ENCODE measurements at places on chromosomes 13 and 19. TPM values are rescaled to one million over a fixed set of nuclear protein-coding genes. Genes with fewer than 3 reads are reported as not detected.

The PRR12 gene
- total RNA-seq = 19.0 TPM

DNA sequence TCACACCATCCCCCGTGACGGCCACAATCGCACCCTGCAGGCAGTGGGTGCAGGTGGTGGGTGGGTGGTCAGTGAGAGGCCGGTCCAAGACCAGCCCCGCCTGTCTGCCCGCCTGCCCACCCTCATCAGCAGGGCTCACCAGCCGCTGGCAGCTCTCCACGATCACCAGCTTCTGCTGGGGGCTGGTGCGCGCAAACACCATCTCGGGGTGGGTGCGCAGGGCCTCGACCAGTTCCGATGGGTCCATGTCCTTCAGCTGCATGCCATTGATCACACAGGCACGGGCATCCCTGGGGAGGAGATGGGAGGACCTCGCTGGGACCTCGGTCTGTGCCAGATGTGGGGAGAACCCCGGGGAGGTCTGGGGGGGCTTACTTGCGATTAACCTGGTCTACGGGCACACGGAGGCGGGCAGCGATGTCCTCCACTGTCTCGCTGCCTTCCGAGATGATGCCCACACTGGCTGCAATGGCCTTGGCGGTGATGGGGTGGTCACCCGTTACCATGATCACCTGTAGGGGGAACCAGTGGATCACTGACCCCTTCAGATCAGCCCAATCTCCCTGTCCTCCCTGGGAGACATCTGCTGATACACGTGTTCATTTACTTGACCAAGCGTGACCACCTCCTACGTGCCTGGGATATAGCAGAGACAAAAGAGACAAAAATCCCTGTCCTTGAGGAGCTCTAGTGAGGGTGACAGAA lies 8.0 kb downstream of the ATP4A start:
- peak; percentile 41 for DNase-seq

- no peak for DNase-seq
Measured at GRCh38 chr19:30212574-30212973, 159.6 kb upstream of the ZNF536 start.

DNA sequence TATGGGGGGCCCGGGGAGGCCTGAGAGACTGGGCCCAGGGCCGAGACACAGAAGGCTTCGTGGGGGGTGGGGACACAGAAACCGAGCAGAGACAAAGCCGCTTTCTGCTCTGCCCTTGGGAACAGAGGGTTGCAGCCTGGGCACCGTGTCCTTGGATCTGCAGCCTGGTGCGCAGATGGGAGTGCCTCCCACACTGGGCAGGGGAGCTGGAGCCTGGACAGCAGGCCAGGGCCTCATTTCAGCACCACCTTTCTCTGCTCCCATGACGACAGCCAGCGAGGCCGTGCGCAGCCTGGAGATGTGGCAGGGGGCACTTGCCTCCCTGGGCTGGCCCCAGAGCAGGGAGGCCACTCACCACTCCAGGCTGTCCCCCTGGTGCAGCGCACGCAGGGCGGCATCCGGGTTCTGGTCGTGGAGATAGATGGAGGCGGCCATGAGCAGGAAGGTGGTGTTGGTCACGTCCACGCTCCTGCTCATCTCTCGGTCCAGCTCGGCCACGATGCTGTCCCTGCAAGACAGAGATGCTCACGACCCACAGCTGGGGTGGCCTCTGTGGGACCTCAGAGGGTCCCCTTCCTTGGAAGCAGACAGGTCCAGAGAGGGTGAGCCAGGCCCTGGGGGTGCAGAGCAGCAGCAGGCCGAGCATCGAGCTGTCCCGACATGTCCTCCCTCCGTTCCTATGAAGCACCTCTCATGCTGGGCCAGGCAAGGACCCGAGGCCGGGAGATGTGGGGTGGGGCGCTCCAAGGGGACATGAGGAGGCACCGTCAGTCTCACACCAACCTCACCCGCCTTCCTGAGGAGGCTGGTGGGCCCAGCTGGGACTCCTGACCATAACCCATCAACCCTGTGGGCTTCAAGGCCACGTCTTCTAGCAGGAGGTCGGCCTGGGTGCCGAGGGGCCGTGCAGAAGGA lies 10.9 kb upstream of the CERS1 start:
- no peak for DNase-seq

DNA sequence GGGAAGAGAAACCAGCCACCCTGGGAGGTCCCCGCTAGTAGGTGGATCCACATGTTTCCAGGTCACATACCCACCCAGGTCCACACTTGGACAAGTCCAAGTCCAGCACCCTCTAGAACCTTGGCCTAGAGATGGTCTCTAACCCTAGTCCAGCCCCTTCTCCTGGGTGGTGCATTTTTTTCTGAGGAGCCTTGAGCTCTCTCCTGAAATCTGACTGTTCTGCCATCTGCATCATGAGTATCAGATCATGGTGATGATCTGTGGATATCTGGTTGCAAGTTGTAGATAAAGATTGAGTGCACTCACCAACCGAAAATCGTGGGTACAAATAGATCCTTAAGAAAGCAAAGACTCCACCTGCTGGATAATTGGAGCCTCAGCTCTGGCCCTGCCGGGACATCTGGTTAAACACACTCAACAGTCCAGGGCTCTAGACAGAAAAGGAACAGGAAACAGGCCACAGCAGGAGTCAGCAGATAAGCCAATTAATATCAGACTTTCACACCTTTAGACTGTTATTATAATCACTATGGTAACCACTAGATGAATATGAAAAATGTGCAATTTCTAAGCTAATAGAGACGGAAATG lies 41.1 kb downstream of the GPR12 start:
- DNase-seq = peak; percentile 15

The ZNF787 gene
- 68.6 TPM for total RNA-seq

DNA sequence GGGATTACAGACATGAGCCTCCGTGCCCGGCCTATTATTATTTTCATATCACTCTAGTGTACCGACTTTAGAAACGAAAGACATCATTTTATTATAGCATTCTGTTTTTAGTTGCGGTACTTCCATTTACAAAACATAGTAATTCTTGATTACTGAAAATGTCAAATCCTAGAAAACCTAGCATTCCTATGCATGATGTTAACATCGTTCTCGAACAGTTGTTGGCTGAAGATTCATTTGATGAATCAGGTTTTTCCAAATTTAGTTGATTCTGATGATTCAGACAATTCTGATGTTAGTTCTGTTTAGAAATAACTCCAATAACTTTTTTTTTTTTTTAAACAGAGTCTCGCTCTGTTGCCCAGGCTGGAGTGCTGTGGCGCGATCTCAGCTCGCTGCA lies 11.5 kb upstream of the MTRF1 start:
- DNase-seq = no peak

DNA sequence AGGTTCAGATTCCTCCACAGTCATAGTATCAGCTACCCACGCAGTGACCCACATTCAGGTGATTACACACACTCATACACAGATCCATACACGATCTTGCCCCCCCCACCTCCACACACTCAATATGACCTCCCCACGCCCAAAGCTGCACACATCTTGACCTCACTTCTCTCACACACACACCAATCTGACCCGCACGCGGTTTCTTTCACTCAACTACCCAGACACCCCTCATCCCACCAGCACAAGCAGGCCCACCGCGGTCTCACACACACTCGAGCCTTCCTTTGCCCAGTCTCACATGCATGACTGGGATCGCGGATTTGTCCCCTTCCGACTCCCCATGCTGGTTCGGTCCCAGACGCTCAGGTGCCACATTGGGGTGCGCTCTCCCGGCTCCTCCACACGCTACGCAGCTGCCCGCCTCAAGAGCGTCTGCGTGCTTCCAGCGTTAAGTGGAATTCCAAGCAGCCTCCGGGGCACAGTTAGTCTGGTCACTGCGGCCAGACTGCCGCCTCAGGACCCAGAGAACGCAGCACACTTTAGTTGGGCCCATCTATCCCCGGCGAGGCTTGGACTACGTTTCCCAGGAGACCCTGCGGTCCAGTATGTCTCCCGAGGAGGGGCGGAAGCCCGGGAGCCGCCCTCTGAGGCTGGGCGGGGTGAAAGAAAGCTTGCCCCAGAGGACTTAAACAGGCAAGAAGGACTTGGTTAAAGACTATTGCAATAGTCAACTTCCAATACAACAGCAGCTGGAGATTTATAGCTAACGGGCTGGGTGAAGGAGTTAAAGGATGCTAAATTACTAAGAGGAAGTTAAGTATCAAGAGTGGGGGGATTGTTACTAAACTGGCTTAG lies 746 bp upstream of the ZNF345 start:
- peak; percentile 84 for DNase-seq

The PLEKHG2 gene
- 19.6 TPM for total RNA-seq

DNA sequence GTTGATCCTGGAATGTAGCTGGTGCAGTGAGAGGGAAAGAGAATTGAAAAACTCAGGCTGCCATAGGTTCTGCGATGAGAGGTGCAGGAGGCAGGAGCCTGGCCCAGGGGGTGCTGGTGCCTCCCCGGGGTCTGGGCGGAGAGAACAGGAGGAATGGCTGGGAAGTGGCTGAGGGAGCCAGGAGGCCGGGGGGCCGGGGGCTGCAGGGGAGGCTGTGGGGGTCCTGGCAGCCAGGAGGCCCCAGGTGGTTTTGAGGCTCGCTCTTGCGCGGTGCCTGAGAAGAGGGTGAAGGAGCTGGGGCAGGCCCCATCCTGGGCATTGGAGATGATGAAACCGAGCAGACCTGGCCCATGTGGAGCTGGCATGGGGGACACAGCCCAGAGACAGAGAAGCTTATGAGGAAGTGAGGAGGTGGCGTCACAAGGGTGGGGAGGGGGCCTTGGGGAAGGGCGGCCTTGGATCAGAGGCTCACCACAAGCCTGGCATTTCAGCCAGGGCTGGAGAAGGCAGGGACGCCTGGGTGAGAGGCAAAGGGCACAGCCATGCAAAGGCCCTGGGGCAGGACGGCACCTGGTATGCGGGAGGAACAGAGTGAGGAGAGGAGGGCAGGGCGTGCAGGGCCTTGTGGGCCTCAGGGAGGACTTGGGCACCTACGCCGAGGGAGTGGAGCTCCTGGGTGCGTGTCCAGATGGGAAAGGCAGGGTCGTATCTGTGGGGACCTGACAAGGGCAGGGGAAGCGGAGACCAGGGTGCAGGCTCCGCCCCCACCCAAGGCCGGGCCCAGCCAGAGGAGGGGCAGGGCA lies 1.3 kb upstream of the TEKTIP1 start:
- DNase-seq = no peak

- no peak for DNase-seq
Measured at GRCh38 chr19:23095418-23095817, 21.4 kb upstream of the ZNF730 start.

DNA sequence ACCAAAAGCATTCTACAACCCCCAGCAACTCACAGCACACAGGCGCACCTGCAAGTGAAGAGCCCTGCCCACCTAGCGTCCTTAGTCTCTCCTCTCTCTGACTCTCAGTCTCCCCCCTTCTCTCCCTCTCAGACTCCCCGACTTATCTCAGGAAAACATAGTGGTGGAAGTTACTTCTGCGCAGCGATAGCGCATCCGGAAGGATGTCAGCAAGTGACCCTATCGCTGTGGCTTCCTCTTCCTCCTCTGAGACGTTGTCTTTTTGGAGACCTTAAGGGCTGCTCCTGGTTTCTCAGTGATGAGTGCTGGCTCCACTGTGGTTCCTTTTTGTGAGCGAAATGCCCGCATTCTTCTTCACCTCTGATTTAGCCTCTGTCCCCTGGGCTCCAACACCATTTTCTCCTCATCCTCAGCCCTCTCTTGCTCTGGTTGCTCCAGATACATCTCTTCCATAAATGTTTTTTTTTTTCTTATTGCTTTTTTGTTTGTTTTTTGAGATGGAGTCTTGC lies 1.4 kb upstream of the YIF1B start:
- no peak for DNase-seq

DNA sequence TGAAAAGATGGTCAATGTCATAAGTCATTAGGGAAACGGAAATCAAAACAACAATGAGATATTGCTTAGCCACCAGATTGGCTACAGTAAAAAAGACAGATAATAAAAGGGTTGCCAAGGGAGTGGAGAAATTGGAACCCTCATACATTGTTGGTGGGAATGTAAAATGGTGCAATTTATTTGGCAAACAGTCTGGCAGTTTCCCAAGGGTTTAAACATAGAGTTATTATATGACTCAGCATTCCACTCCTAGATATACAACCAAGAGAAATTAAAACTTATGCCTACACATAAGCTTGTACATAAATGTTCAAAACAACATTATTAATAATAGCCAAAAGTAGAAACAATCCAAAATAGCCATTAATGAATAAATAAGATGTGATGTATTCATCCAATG lies 9.9 kb upstream of the ZNF227 start:
- peak; percentile 71 for DNase-seq

The PVR gene
- total RNA-seq = 141 TPM

The ANGPTL8 gene
- total RNA-seq = not detected

GRCh38 chr13:70795484-70795883 lies 687.2 kb upstream of the KLHL1 start:
- no peak for DNase-seq

The AMER2 gene
- not detected for total RNA-seq

GRCh38 chr19:45960595-45961235 lies 12.9 kb downstream of the NOVA2 start:
- DNase-seq = peak; percentile 23

DNA sequence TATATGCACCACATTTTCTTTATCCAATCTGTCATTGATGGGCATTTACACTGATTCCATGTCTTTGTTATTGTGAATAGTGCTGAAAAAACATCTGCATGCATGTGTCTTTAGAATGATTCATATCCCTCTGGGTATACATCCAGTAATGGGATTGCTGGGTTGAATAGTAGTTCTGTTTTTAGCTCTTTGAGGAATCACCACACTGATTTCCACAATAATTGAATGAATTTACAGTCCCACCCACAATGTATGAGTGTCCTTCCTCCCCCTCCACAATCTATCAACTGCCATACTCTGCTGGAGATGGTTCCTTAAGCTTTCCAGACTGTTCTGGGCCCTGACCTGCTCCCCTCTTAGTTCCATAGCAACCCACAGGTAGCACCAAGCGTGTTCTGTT lies 667.0 kb downstream of the LIG4 start:
- no peak for DNase-seq

- DNase-seq = no peak
Measured at GRCh38 chr19:35049456-35049855, 7.9 kb downstream of the HPN start.

The RNF113B gene
- total RNA-seq = not detected

The PBX4 gene
- total RNA-seq = not detected

The VSIG10L gene
- 0.74 TPM for total RNA-seq

DNA sequence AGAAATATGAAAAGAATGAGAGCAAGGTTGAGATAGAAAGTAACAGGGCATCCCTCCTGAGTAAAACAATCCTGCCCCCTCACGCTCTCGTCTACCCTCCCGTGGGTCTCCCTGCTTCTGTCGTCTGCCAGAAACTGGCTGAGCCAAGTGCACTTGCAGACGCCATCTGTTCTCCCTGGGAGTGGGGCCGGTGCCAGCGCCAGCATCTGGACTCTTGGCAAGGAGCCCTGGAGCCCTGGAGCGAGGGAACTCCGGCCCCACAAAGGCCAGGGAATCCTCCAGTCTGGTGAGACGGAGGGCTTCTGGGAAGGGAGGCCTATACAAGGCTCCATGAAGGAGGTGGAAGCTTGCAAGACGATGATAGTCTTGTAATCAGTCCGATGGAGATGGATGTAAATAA lies 2.3 kb upstream of the TMEM91 start:
- DNase-seq = peak; percentile 94
